H9 (cell line): ENCODE measurements at places on chromosomes 5 and 9. TPM values are rescaled to one million over a fixed set of nuclear protein-coding genes. Genes with fewer than 3 reads are reported as not detected.

- no peak for DNase-seq
Observed at GRCh38 chr5:60594715-60595477, 105.1 kb downstream of the DEPDC1B start.

DNA sequence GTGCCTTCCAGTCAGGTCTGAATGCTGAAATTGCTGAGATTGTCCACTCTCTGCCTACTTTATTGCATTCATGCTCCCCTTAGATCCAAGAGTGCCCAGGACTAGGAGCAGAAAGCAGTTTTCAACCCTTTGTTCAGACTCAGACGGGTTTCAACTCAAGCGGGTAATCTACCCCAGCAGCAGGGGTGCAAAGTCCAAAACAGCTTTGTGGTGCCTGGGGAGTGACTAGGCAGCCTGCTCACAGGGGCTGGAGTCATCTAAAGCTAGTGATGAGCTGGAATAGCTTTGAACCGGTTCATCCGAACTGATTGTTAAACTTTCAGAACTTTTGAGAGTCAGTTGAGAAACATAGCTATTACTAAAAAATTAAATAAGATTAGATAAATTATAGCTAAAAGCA is 71.0 kb upstream of the IQGAP2 start:
- DNase-seq, result no peak

DNA sequence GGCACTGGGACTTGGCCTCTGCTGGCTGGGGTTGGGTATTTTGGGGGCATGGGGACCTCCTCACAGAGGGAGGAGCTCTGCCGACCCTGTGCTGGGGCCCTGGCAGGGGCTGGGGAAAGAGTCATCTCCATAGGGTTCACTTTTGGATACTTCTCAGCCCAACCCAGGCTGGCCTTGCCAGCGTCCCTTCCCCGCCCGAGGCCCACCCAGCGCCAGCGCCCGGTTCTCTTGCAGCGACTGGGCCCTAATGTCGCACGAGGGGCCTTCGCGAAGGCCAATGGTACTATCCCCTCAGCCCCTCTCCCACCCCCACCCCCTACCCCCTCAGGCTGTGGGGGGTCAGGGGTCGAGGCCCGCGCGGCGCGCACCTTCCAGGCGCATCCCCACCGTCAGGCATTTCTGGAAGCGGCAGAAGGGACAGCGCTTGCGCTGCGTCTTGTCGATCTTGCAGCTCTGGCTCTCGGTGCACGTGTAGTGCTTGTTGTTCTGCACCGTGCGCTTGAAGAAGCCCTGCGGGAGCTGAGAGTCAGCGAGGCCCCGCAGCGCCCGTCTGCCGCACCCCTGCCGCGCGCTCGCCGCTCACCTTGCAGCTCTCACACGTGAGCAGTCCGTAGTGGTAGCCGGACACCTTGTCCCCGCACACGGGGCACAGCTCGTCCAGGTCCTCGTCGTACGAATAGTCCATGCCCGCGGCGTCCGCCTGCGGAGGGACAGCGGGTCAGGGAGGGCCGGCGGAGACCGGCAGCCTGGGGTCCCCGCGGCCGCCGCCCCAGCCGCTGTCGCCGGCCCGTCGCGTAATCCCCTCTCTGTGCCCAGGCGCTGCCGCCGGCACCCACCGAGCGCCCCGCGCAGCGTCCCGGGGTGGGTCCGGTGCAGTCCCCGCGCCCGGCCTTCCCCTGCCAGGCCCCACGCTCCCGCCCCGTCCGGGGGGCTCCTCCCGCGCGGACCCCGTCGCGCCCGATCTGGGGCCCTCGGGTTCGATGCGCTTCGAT is 4.2 kb downstream of the NR5A1 start:
- peak; percentile 63 for DNase-seq

DNA sequence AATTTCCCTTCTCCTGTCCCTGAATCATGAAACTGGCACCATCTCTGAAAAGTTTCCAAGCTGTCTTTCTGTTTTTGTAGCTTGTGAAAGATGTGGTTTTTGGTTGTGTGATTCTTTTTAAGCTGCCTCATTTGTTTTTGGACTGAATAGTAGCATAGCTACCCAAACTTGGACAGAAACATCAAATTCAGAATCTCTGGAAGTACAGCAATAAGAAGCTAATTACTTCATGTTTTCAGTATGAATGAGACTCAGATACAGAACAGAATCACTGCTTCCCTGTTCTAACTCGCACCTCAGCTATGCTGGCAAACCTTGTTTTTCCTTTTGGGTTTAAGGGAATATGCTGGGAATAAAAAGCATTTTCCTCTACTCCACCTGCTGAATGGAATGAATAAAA is 101.0 kb downstream of the FGF1 start:
- no peak for DNase-seq

- no peak for DNase-seq
Observed at GRCh38 chr5:73722231-73722630, 96.2 kb downstream of the ARHGEF28 start.

DNA sequence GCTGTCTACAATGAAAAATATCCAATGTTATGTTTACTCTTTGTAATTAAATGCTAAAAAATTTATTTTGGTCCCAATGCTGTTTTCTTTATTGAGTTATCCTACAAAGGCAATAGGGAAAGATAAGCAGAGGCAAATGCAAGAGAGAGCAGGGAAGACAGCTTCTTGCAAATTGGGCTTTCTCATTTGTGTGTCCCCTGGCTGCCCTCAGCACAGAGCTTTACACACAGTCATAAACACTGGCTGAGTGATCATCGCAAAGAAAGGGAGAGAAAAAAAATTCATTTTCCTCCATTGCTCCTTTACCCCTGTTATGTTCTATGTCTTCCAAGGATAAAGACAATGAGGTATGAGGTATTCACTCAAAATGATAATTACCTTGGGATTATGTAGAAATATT is 2.3 kb upstream of the TSSK1B start:
- DNase-seq, result no peak

- no peak for DNase-seq
Observed at GRCh38 chr5:96718635-96719077, 56.5 kb downstream of the CAST start.

DNA sequence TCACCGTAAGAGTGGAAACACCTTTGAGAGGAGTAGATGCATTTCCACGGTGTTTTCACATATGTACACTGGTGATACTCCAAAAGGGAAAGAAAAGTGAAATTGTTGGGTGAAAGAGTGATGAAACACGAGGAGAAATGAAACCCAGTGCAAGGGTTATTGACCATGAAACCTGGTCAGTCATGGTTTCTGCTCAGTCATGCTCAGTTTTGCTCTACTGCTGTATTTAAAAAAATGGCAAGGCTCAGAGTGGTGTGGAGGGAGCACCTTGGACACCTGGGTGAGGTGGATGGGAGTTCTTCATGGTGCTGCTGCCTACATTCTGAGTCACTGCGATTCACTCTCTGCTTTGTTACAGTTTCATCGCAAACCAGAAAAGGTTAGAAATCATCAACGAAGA is 32.3 kb downstream of the NTRK2 start:
- DNase-seq, result no peak

DNA sequence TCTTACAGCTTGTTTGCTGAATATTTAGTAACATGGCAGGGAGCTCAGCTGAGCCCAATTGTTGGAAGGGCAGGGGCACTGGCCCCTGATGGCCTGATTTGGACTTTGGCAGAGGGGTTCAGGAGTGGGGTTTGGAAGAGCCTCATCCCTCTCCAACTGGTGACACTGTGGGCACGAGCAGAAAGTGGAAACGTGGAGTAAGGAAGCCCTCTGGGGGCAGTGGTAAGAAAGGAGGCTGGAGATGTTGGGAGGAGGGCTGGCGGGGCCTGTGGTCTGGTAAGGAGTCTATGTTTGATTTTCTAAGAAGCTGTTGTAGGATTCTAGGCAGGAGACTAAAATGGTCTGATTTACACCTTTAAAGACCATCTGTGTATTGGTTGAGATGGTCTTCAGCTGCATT is 208.9 kb downstream of the HSPA4 start:
- no peak for DNase-seq

DNA sequence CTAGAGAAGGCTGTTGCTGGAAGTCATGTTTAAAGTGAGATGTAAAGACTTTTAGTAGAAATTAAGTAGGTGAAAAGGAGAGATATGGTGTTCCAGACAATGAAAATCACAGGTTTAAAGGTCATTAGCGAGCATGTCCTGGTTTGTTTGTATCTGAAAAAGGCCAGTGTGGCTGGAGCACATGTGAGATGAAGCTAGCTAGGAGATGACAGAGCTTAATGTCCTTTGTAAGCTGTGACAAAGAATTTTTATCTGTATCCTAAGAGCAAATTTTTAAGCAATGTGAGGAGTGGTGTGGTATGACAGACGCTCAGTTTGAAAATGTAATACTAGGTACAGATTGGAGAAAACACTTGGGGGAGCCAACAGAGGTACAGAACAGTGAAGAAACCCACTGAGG is 567.2 kb upstream of the ARRDC3 start:
- no peak for DNase-seq

- no peak for DNase-seq
Observed at GRCh38 chr9:69715096-69715495, 42.9 kb upstream of the APBA1 start.

DNA sequence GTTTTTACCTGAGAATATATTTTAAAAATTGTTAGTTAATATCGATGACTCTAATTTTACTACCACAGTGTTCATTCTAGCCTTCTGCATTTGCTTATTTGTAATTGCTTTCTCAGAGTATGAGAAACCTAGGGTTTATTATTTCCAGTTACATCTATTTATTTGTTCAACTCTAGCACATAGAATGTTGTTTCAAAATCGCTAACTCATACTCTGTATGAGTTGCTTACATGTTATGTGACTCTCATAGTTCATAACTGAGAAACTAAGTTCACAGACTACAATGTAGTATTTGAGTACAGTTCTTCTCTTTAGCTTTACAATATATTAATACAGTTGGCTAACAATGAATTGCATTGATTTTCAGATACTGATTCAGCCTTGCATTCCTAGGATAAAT is 103.2 kb downstream of the MACROH2A1 start:
- no peak for DNase-seq

GRCh38 chr5:33340195-33340594 is 100.6 kb upstream of the TARS1 start:
- peak; percentile 54 for DNase-seq

- DNase-seq, result no peak
Observed at GRCh38 chr9:109313351-109313750, 7.5 kb downstream of the EPB41L4B start.

Gene SLCO6A1
- 0.46 and 0.77 TPM in 2 replicates for total RNA-seq

Gene PCDHGA3
- total RNA-seq, result 0.88 and 0.94 TPM in 2 replicates

Gene SLC28A3
- total RNA-seq, result not detected in 2 replicates

Gene C9orf40
- total RNA-seq, result 10.3 and 11.4 TPM in 2 replicates

Gene ZBTB26
- 5.8 and 6.1 TPM in 2 replicates for total RNA-seq

Gene HAVCR2
- not detected in 2 replicates for total RNA-seq

Gene OR13C4
- total RNA-seq, result not detected in 2 replicates

Gene PFN3
- total RNA-seq, result not detected in 2 replicates

Gene SLC36A3
- not detected in 2 replicates for total RNA-seq
